Brain pericyte (primary cell): ENCODE measurements at places on chromosomes 12 and 14.

- DNase-seq = peak; percentile 87
Observed at GRCh38 chr12:104695453-104696148, 238.9 kb downstream of the CHST11 start.

GRCh38 chr12:80622271-80622670 lies 85.2 kb upstream of the MYF6 start:
- DNase-seq = no peak

DNA sequence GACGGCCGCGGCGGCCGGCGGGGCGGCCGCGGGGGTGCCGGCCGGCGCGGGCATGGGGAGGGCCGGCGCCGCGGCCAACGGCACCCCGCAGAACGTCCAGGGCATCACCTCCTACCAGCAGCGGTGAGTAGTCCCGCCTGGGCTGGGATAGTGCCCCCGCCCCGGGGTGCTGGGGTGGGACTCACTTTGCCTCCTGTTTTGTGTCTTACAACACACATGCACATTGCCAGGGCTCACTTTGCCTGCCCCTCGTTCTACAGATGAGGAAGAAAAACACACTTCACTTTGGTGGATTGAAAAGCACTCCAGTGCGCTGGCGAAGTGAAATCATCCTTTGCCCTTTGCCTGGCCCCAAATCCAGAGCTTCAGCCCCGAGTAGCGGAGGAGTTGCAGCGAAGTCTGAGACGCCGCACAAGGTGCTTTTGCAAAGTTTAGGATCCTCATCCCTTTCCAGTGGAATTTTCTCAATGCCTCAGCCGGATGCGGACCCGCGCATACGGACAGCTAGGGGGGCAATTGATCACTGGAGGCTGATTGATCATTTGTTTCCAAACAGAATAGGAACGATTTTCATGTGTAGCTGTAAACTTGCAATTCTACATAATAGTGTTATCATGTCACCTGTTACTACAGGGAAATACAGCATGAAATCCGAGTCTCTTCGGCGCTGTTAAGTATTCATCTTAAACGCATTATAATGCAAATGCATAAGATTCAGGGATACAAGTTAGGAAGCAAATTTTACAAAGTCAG lies 3.6 kb upstream of the NPAS3 start:
- no peak for DNase-seq

- no peak for DNase-seq
Observed at GRCh38 chr12:127308148-127308547, 958.8 kb upstream of the TMEM132C start.

DNA sequence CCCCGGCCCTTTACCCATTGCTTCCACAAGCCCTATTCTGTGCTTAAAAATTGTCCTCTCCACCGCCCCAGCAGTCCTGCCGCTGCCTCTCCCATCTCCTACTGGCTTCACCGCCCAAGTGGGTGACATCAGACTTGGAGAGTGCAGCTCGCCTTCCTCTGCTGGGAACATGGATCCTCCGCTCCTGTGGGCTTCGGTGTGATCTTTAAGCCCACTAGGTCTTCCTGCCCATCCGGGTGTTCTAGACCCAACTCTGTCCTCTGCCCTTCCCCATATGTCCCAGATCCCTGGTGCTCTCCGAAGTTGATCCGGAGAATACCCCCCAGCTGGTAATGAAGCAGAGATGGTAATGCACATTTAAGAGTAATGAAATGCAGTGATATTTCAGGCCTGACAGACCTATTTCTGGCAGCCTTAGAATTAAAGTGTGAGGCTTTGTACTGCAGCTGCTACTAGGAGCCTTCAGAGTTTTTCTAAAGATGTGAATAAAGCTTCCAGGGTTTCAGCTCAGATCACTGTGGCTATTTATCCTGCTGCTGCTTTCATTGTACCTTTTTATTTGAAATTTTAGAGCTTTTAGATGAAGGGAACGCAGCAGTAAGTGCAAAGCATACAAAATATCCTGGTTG lies 22.9 kb upstream of the CTDSP2 start:
- no peak for DNase-seq

DNA sequence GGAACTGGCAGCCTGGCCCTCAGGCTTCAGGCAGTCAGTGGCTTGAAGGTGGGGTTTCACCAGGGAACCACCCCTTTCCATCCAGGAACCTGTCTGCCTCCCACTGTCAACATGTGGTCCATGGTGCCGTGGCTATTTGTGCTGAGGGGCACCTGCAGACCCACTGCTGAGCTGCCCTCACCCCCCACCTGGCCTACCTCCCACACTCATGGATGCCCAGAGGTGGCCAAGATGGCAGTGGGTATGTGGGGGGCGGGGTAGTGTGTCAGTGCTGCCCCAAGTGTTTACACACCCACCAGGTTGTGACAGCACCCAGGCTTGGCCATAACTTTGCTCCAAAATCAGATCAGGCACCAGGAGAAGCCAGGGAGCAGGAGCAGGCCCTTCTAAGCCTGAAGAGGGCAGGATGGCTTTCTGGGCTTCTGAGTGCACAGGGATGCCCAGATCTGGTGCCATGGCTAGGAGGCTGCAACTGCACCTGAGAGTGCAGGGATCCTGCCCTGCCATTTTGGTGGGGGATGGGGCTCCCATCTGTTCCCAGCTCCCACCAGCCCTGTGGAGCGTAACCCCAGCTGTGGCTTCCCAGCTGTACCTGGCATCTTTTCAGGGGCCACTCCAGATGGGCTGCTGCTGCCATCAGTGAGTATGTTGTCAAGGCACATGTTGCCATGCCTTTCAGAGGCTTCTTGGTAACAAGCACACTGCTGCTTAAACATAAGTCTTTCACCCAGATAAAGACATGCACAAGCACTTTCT lies 263.9 kb downstream of the LRIG3 start:
- no peak for DNase-seq

DNA sequence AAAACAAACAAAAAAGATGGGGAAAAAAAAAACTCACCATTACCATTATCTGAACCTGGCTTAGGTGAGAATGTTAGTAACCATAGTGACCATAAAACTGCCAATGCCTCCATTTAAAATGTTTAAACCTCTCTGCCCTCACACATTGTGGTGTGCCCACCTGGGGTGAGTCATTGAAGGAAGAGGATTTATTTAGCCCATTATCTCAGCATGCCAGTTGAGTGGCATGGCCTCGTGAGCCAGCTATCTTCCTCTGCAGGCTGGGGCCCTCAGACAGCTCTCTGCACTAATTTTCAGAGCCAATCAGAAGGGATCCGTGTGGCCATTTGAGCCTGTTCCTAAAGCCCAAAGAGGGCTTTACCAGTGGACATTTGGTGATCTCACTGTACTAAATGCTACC lies 81.8 kb upstream of the CCDC198 start:
- DNase-seq = no peak

- DNase-seq = no peak
Observed at GRCh38 chr12:52019113-52019770, 12.5 kb downstream of the TAMALIN start.

GRCh38 chr14:23528555-23528954 lies 23.0 kb downstream of the ZFHX2 start:
- DNase-seq = no peak

DNA sequence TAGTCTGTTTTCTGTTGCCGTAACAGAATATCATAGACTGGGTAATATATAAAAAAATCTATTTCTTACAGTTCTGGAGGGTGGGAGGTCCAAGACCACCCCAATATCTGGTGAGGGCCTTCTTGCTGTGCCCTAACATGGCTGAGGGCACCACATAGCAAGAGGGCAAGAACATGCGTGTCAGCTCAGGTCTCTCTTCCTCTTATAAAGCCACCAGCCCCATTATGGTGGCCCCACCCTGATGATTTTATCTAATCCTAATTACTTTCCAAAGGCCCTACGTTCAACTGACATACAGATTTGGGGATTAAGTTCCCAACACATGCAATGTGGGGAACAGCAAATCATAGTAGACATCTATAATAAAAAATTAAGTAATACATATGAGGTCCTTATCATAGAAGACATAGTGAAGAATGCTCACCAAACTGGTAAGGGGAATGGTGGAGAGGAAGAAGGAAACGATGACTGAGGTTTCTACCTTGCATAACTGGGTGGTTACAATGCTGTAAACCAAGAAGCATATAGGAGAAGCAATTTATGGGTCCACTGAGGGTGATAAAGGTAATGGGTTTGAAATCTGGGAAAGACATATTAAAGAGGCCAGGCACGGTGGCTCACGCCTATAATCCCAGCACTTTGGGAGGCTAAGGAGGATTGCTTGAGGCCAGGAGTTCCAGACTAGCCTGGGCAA lies 27.0 kb downstream of the BTBD7 start:
- no peak for DNase-seq

DNA sequence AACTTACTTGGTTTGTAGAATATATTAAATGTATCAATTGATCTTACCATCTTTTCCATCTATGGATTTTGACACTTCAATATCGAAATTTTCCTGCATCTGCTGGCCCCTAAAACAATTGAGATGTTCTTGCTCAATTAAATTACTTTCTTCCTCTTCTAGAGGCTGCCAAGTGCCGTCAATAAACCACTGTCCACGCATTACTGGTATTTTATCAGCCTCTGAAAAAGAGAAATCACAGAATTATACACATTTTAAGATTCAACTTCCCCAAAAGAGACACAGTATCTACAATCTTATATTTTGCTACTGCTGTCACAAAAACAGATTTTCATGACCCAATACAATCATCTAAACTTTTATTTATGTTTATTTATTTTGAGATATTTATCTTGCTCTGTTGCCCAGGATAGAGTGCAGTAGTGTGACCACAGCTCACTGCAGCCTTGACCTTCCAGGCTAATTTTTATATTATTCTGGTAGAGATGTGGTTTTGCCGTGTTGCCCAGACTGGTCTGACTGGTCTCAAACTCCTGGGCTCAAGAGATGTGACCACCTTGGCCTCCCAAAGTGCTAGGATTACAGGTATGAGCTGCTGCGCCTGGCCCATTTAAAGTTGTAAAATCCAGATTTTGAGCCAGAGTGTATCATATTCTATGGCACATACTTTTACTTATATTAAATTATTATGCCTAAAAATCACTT lies 49.3 kb downstream of the DDHD1 start:
- DNase-seq = no peak

GRCh38 chr12:27808841-27809240 lies 28.8 kb upstream of the MANSC4 start:
- DNase-seq = no peak

DNA sequence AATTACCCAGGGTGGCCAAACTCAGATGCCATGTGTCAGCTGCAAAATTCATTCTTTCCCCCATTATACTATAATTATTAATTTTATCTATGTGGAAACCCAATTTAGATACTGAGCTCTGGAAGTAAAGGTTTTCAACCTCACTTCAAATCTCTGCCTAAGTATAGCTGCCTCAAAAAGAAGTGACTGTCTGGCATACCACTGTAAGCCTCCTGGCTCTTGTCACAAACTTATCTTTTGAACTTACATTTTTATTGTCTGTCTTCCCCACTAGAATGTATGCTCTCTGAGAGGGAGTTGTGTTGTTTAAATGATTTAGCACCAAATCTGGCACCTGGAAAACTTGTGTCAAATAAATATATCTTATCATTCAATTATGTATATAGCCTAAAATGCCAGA lies 16.1 kb upstream of the PRICKLE1 start:
- no peak for DNase-seq

DNA sequence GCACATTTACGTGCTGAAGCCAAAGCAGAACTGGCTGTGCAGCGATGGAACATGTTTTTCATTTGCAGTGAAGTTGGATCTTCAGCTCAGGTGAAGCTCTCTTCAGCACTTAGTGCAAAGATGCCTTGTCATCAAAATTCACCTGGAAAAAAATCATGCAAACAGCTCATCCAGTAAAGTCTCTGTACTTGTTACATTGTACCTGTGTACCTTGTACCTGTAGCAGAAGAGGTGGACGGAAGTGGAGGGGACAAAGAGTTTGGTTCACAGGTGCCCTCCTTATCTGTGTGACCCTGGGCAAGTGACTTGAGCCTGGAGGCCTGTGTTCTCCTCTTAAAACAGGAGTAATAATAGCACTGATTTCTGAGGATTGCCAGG lies 54.0 kb downstream of the ADGRD1 start:
- DNase-seq = no peak

GRCh38 chr12:68743356-68743755 lies 2.6 kb upstream of the SLC35E3 start:
- DNase-seq = no peak

- no peak for DNase-seq
Observed at GRCh38 chr14:79549515-79549914, 661.8 kb downstream of the DIO2 start.

GRCh38 chr12:57836442-57837375 lies 9.8 kb downstream of the CTDSP2 start:
- no peak for DNase-seq
